Fibroblast of lung (primary cell): ENCODE measurements at places on chromosomes 5 and 9. TPM values are rescaled to one million over a fixed set of nuclear protein-coding genes. Genes with fewer than 3 reads are reported as not detected.

Gene FBXL7
- total RNA-seq = 3.3 and 6.4 TPM in 2 replicates

Gene LRRC70
- 0.51 and 1.3 TPM in 2 replicates for total RNA-seq

- peak; percentile 52 for DNase-seq
Measured at GRCh38 chr5:55904152-55904551, 53.0 kb downstream of the IL31RA start.

Gene GTF3C5
- total RNA-seq = 32.4 TPM in 2 replicates

Gene CCL28
- 2.0 and 2.8 TPM in 2 replicates for total RNA-seq

DNA sequence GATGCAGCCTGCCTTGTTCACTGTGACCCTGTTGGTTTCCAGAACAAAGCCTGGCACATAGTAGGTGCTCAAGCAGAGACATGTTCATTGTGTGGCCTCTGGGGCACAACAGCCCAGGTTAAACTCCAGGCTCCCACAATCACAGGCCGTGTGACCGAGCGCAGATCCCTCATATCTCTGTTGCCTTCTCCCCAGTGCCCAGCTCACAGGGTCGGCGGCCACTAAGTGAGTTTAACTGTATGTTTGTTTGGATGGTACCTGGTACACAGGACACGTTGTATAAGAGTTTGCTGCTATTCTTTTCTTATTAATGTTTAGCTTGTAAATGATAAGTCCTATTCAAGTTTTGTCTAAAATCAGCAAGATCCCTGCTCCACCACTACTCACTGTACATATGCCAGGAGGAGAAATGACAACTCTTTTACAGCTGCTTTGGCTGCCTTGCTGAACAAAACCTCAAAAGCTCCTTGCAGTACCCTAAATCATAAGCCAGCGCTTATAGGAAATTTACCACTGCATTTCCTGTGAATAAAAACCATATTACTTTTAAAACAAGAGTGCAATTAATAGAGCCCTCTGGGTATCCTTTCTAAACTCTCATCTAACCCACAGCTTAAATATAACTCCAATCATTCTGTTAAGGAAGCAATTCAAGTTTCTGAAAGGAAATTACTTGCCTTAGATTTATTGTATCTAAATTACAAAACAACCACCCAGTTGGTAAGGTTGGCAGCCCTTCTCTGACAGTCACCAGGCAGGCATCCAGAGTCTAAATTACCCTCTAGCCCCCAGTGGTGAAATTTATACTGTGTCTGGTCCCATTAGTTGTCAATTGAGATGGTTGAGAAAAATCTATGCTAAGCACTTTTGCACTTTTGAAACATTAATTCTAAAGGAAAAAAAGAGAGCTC is 379.4 kb downstream of the SEMA5A start:
- DNase-seq = no peak

DNA sequence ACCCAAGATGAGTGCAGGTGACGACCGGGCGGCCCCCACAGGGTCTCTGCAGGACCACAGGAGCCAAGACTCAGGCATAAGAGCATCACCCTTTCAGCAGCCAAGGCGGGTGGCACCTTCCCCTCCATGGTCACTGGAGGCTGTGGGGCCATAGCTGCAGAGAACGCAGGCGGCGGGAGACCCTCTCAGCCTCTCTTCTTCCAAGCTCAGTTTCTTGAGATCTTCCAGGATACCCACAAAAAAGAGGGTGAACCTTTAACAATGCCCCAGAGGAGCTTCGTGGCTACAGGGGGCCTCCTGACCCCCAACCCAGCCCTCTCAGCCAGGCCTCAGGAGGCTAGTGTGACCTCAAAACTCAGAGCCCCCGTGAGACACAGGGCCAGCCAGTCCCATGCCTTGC is 5.8 kb upstream of the TBC1D9B start:
- DNase-seq = no peak

- no peak for DNase-seq
Measured at GRCh38 chr9:123868002-123868401, 61.9 kb downstream of the DENND1A start.

Gene FBP2
- total RNA-seq = not detected in 2 replicates

GRCh38 chr9:85662573-85662972 is 79.2 kb downstream of the AGTPBP1 start:
- DNase-seq = no peak

Gene CCL21
- not detected in 2 replicates for total RNA-seq

- no peak for DNase-seq
Measured at GRCh38 chr5:31500256-31500655, 31.6 kb downstream of the DROSHA start.

GRCh38 chr5:142667831-142668230 is 18.1 kb downstream of the FGF1 start:
- no peak for DNase-seq

- peak; percentile 52 for DNase-seq
Measured at GRCh38 chr5:125196481-125197111, 450.2 kb upstream of the ZNF608 start.

- no peak for DNase-seq
Measured at GRCh38 chr5:66164044-66164790, 20.1 kb downstream of the SREK1 start.

DNA sequence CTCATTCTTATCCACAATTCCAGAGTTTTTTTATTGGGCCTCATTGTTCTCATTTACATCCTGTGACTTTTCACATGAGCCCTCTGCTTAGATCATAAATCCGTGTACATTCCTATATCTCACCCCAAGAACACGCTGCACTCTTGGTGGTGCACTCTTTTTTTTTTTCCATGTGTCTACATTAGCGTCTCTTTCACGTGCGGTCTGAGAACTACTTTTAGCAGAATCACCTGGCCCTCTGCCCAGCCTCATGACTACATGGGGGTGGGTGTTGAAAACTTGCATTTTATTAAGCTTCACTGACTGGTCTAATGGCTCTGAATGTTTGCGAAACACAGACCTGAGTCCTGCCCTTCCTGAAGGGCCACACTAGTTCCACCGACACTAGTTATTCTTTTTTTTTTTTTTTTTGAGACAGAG is 18.6 kb downstream of the C9orf57 start:
- peak; percentile 93 for DNase-seq

GRCh38 chr5:150189326-150189725 is 536 bp upstream of the SLC6A7 start:
- no peak for DNase-seq

- peak; percentile 43 for DNase-seq
Measured at GRCh38 chr9:14278291-14278721, 35.6 kb downstream of the NFIB start.

DNA sequence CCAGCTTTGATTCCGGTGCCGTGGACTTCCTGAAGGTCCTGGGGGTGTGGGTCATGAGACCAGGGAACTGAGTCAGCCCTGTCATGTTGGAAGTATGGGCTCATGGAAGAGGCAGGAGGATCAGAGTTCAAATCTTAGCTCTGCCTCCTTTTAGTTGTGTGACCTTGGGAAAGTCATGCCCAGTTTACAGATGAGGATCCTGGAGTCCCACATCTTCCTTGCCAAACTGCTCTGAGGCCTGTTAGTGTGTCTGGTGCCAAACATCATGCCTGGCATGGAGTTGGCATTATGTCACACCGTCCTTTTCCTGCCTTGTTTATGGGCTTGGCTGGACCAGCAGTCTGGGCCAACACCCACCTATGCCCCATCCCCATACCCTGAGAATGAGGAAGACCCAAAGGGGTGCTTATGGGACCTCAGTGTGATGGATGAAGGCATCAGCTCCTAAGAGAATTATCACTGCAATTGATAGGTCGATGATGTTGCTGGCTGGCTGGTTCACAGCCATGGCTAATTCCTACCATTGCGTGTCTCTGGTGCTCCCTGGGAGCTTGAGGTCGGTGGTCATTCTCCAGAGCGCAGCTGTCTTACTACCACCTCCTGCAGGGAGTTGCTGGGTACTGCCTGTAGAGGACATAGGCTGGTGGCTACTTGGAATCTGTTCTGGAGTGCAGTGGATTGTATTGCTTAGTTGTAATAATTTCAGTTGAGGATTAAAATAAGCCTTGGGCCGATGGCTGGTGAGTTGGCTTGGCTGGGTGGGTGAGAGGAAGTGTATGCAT is 140.5 kb upstream of the PITX1 start:
- no peak for DNase-seq
